Peyer's patch (tissue), 4 donors: ENCODE measurements at places on chromosomes 5 and 9. TPM values are rescaled to one million over a fixed set of nuclear protein-coding genes. Genes with fewer than 3 reads are reported as not detected.

Gene MORN5
- not detected for total RNA-seq

GRCh38 chr5:87263498-87263897 is 4.2 kb upstream of the RASA1 start:
- DNase-seq: no peak

GRCh38 chr5:24642022-24642421 is 2.8 kb downstream of the CDH10 start:
- no peak for DNase-seq

DNA sequence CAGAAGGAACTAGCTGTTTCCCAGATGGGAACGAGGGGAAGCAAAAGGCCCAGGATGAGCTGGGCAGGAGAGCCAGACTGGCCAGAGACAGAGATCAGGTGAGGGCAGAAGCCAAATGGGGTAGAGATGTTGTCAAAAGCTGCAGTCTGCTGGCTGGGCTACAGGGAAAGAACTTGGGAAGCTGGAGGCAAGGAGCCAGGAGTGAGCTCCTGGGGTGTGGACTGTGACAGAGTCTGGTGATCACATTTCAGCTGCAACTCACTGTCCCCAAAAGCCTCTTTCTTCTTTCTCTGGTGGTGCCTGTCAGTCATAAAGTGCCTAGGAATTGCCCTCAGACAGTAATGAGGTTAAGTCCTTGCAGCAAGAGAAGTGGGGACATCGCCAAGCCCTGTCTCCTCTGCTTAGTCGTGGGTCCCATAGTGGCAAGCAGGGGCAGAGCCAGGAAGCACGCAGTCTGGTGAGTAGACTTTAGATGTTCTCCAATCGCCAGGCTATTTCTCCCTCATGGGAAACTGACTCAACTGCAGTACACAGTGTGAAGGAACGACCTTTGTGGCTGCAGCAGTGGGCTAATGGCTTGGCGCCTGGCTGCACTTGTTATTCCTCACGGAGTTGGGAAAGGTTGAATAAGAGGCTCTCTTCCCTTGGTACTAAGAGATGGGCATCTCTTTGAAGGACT is 2.5 kb upstream of the FSD1L start:
- DNase-seq: no peak

DNA sequence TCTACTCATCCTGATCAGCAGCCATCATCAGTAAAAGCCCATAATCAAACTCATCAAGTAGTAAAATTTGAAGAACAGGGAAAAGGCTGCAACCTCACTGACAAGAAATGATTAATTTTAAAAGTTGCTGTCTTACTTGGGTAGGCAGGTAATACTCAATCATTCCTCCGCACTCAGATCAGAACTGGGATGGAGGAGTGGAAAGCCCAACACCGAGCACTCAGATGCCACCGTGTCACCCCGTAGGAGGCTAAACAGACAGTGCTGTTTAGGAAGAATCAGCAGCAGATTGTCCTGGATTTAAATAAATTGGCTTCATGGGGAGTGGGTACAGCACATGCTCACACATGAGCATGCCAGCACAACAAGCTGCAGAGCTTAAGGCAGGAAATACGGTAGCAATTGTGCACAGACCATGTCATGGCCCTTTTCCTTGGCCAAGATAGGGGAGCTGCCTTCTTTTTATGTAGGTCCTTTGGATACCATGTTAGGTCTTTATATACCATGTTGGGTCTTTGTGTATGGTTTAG is 92.6 kb upstream of the CDH6 start:
- no peak for DNase-seq

Gene GDNF
- total RNA-seq: not detected

GRCh38 chr5:60526336-60526875 is 173.6 kb downstream of the DEPDC1B start:
- no peak for DNase-seq

- DNase-seq: no peak
Observed at GRCh38 chr5:113162770-113163169, 186.2 kb downstream of the DCP2 start.

Gene GDF9
- total RNA-seq: not detected

- no peak for DNase-seq
Observed at GRCh38 chr5:112005623-112005930, 248.6 kb upstream of the NREP start.

DNA sequence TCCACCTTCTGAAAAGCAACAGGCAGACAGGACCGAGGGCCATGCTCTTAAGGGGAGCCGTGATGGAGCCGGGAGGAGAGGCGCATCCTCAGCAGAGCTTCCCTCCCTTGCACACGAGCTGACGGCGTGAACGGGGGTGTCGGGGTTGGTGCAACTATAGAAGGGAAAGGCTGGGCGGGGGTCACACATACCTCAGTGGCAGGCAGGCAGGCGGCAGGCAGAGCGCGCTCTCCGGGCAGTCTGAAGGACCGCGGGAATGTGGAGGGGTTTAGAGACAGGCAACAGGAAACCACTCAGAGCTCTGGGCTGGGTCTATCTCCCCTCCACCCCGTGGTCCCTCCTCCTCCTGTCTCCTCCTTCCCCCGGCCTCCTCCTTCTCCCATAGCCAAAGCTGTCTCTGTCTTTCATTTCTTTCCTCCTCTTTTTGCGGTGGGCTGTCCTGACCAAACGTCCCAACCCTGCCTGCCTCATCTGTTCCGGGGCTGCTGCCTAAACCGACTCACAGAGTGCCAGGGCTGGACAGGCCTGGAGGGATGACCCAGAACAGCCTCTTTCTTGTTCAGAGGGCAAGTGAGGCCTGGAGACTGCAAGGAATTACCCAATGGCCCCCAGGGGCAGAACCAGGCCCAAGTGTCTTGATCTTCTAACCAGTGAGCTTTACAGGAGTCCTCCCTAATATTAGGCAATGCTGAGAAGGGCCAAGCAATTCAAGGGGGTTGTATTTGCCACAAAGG is at the start of gene SPARC:
Gene SPARC (minus strand): TSS at position 242 of the 734 bp plus-strand sequence. CDS start 10,727 bp downstream, outside the sequence.
- DNase-seq: peak; percentile 19

Gene WDR31
- total RNA-seq: not detected

DNA sequence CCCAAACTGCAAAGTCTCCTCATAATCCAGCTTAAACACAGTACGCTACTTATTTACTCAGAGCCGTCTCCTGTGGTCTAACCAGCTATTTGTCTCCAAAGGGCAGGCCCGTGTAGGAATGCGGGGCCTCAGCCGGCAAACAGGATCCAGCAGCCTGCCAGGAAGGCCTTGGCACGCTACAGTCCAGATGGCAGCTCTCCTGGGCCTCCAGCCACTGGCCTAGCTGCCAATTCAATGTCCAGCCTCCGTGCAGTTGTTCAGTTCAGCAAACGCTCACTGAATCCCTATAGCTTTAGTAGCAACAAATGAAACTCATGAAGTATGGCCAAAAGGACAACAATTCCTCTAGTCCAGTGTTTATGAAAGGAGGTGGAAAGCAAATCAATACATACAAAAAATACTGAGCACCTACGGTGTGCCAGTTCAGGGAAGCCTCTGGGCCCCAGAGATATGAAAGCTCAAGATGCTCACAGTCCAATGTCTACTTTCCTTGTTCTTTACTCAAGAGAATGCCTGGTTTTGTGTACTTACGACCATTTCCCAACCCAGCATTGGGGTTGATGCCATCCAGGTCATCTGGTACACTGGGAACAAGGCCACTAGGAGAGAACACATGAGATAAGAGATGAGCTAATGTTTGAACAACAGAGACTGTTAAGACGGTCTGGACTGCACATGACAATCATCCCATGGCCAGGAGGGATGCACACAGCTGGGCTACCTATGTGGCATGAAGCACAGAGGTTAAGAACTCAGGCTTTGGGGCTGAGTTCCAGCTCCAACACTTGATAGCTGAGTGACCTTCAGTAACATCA is 8.3 kb downstream of the CDK5RAP2 start:
- no peak for DNase-seq

- peak; percentile 48 for DNase-seq
Observed at GRCh38 chr9:16794871-16795639, 75.4 kb downstream of the BNC2 start.

Gene ACOT12
- not detected for total RNA-seq

- no peak for DNase-seq
Observed at GRCh38 chr9:96430377-96430776, 12.2 kb upstream of the ZNF367 start.

DNA sequence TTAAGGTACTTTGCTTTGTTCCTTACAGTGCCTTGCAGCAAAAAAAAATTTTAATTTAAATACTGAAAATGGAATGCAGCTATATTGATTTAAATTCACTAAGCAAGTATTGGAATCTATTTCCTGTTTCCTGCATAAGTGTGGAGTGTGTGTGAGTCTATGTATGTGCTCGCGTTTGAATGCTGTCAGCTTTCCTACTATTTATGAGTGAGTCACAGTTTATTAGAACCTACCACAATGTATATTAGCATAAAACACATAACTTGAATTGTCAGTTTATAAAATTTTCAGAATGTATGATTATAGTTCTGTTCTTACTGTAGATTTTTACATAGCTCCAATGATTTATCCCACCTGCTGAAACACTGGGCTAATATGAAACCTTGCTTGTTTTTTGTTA is 302.1 kb downstream of the NR2F1-AS1 start:
- no peak for DNase-seq

Gene DMRT3
- total RNA-seq: not detected

GRCh38 chr5:125597338-125597737 is 825.9 kb upstream of the GRAMD2B start:
- DNase-seq: no peak

Gene SPATA31D4
- total RNA-seq: not detected

Gene GRIN1
- total RNA-seq: not detected

GRCh38 chr5:170493028-170493820 is 10.6 kb upstream of the KCNIP1 start:
- no peak for DNase-seq

Gene DND1
- 3.7 TPM for total RNA-seq

- DNase-seq: no peak
Observed at GRCh38 chr9:136925414-136926153, 19.0 kb downstream of the FBXW5 start.

DNA sequence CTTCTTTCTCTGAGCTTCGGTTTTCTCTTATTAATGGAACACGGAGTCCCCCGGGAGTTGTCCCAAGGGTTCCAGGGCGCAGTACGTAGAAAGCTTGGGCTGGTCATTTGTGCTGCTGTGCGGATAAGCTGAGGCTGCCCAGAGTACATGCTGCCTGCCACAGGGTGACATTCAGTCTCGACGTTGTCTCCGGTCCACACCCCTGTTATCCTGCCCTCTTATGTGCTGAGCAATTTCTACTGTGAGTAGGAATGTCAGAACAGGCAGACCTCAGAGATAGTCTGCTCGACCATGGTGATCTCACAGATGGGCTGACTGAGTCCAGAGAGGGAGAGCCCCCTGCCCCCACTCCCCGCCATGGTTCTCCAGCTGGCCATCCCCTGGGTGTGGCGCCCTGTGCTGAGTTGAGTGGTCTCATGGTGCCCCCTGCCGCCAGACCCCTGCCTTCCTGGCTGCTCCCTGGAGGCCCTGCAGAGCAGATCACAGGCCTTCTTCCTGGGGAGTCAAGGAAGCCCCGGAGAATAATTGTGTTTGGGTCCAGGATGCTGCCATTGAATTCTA is 124.0 kb downstream of the RGS3 start:
- no peak for DNase-seq

GRCh38 chr5:154086641-154087040 is 47.9 kb downstream of the MFAP3 start:
- DNase-seq: no peak

DNA sequence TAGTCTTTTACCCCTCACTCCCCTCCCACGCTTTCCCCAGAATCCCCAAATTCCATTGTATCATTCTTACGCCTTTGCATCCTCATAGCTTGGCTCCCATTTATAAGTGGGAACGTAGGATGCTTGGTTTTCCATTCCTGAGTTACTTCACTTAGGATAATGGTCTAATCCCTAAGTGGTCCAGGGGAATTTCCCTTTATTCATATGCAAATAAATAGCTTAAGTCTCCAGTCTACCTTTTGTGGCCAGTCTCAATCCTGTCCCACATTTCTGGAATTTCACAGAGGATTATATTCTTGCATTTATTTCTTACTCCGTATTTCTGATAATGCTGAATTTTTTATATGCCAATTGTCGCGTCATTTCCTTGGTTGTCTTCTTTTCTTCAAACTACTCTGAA is 245.6 kb upstream of the DAB2 start:
- no peak for DNase-seq

Gene EIF4E1B
- not detected for total RNA-seq

DNA sequence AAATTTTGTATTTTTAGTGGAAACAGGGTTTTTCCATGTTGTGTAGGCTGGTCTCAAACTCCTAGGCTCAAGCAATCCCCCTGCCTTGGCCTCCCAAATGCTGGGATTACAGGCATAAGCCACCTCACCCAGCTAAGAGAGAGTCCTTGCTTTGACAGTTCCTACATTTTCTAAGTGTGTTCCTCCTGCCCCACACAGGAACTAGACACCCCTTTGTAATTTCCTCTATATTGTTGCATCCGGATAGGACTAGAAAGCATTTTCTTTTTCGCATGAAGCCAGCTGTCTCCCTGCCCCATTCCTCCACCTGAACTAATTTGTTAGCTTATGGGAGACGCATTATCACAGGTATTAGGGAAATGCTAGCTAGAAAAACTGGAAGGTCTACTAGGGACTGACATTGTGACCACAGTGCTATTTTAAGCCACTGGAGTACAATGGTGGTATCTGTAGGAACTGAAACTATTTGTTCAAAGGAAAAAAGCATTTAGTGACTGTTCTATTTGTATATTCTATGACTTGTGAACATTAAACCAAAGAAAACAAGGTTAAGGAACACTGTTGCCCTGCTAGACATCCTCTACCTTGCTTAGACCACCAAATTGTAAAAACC is 214.1 kb downstream of the SMARCA2 start:
- no peak for DNase-seq

Gene MARCOL
- total RNA-seq: not detected

GRCh38 chr5:32130865-32131264 is 43.3 kb downstream of the GOLPH3 start:
- no peak for DNase-seq

GRCh38 chr9:70083429-70083828 is 39.8 kb downstream of the MAMDC2 start:
- no peak for DNase-seq

- no peak for DNase-seq
Observed at GRCh38 chr5:149988126-149988525, 12.3 kb downstream of the TIGD6 start.

DNA sequence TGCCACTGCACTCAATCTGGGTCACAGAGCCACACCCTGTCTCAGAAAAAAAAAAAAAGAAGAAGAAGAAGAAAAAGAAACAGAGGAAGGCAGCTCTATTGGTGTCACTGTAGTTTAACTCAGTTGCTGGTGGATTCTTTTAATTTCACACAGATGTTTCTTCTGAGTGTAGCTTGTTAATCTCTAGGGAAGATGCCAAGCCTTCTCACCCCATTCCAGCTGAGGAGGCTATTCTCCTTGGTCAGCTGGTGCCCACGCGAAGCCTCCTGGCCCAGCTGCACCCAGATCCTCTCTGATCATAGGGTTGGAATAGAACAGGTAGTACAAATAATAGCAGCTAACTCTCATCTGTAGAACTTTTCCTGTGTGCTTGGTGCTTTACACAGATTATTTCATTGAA is 113.8 kb upstream of the SPRY4 start:
- no peak for DNase-seq

- DNase-seq: no peak
Observed at GRCh38 chr9:124693403-124693802, 77.7 kb downstream of the NR6A1 start.

Gene MAMDC4
- 37.4 TPM for total RNA-seq

GRCh38 chr9:128689820-128690683 is 1.0 kb downstream of the SET start:
- DNase-seq: peak; percentile 71

Gene SEPTIN8
- 85.8 TPM for total RNA-seq
